ENCODE measurements at places on chromosomes 6 and 20.

GRCh38 chr20:56017560-56017959 is 12.2 kb upstream of the CBLN4 start:
- DNase-seq = no peak

GRCh38 chr6:17093686-17094085 is 8.2 kb upstream of the STMND1 start:
- DNase-seq = no peak

DNA sequence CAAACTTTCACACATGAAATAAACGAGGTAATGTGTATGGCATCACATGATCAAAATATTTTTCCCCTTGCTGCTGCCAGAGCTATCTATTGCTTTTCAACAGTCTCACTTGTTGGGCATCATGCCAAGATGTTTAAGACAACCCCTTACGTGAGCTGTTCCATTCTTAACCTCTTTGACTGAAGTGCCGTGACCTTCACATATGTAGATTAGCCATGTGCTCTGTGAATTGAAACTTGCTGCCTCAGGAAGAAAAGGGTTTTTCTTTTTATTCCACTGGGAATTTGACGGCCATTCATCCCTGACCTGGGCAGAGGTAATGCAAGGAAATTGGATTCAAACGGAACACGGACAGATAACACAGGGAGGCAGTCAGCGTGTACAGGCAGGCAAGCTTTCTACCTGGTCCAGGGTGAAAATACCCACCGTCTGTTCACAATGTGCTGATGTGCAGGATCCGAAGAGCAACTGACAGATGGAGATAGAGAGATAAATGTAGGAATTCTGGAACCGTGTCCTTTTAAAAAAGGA is 14.2 kb downstream of the ARID1B start:
- DNase-seq = no peak

DNA sequence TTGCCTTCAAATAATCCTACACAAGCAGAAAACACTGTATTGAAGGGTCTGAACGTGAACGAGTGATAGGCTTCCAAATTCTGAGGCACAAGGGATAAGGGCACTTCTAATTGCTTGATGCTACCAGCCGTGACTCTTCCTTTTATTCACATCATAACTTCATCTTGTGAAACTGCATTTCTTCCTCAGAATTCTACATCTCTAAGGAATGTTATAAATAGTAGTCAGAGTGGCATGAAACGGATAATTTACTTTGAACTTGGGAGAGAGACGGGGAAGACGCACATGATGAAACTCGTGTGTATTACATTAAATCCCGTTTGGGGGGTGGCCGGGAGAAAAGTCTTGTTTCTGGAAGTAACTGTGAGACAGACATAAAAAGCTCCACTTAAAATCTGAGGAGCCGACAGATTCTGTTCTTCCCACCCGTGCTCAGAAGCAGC is 754 bp downstream of the HDDC2 start:
- DNase-seq = peak; percentile 24

DNA sequence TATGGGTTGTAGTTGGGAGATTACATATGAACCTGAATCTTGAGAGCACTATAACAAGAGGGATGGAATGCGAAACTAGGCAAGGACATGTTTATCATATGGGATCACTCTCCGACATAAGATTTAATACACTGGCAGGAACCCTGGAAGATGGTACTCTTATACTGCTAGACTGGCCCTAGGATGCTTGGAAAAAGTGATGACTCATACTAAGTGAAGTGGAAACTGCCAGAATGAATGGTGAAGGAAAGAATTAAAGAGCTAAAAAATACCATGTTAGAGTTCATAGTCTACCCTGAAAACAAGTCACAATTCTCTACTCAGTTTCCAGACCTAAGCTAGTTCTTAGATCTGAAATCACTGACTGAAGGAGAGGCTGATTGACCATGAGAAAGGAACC is 45.5 kb upstream of the THEMIS start:
- DNase-seq = no peak

GRCh38 chr6:145863988-145864616 is 49.5 kb upstream of the FBXO30 start:
- no peak for DNase-seq

DNA sequence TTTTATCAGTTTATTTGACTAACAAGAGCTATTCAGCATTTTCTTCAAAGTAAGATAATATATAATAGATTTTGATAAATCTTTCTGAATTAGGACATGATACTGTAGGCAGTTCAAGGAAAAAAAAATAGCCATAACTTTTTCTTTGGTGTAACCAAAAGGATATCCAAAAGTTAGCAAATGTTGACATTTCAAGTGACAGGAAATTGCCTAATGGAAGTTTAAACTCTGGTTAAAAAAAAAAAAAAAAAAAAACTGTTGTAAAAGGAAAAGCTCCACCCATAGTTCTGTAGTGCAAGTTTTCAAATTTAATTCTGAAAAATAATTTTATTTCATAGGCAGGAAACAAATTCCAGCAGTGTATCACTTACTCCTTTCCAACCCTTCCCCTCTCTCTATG is 18.8 kb downstream of the HEBP2 start:
- no peak for DNase-seq

GRCh38 chr6:139932671-139933070 is 558.2 kb upstream of the CITED2 start:
- DNase-seq = no peak

DNA sequence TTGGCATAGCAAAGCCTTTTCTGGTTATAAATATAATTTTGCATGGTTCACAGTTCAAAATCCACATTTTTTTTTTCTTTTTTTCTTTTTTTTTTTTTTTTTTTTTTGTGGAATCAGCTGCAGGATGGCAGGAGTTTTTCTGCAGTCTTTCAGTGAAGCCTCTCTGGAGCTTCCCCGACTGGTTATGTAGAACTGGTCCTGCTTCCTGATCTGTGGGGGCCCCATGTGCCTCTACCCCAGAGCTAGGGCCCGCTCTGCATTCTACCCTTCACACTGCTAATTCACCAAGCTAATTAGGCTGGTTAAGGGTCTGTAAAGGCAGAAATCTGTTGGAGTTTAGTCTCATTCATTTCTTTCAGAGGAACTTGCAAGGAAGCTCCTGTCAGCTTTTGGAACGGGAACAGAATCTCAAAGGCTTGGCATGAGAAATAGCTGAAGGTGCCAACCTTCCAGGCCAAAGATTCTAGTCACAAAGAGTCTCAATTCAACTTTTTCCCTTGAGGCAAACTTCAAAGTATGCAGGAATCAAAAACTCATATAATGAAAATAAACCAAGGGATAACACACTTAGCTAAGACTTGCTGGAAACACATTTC is 45.5 kb downstream of the HMGN3 start:
- DNase-seq = no peak

DNA sequence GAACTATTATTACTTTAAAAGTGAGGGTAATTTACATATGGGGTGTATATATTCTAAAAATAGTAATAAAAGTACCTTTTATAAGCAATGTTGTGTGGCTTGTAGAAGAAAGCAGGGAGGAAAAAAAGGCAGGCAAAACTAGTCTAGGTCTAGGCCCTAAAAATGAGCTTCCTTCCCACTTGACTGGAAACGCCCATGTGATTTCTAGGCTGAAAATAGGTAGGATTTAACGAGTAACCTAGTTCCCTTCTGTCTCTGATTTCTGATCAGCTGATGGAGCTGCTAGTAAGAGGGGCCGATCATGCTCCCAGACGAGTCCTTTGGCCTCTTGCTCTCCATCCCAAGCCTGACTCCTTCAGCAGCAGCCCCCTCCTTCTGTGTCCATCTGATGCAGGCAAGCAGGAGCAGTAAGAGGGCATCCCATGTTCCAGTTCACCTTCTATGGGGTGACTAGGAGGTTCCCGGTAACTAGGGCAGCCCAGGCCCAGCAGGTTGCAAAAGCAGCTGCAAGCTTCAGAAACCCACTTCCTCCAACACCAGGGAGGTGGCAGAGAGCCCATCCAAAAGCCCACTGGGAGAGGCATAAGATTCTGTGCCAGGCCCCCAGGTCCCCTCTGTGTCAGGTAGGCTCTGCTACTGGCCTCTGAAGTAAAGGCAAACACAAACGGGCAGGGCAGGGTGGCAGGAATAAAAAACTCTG is 24.4 kb downstream of the TBC1D20 start:
- DNase-seq = no peak

- no peak for DNase-seq
These were observed 232.6 kb upstream of the PDE10A start for GRCh38 chr6:165895421-165896165.

- no peak for DNase-seq
These were observed 28.8 kb upstream of the ZBTB24 start for GRCh38 chr6:109511832-109512231.

DNA sequence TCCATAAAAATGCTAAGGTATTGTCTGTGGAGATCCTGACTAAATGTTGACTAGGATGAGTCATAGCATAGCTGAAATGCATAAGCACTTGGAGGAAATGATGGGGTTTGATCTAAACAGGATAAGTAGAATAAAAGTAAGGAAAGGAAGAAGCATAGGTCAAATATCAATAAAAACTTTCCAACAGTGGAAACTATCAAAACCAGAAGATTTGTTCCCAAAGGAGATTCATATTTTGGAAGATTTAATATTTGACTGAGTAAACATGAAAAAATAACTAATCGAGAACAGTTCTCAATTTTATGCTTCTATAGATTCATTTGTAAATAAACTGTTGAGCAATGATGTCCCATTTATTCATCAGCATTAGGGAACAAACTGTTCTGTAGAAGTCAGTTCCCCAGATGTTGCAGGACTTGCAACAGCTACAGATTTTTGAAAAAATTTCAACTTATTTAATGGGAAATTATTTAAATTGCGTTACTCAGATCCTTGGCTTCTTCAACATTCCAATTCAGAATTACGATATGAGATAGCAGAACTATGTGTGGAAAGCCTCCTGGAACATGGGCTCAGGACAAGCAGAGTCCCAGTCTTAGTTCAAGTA is 133.7 kb upstream of the TBX18 start:
- peak; percentile 22 for DNase-seq

DNA sequence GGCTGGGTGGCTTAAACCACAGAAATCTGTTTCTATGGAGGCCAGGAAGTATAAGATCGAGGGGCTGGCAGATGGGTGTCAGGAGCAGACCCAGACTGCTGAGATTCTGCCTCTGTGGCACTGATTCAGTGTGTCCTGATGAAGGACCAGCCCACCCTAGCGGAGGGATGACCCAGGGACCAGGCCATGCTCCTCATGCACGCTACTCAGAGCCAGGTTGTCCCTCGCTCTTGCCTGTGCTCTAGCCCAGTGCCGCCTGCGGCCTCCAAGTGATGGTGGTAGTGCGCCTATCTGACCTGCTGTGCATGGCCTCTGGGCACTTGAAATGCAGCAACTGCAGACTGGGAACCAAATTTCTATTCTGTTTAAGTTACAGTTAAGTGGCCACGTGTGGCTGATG is 13.1 kb upstream of the APMAP start:
- DNase-seq = no peak

- DNase-seq = peak; percentile 2
These were observed 1226.1 kb downstream of the GRIK2 start for GRCh38 chr6:102619585-102619984.

DNA sequence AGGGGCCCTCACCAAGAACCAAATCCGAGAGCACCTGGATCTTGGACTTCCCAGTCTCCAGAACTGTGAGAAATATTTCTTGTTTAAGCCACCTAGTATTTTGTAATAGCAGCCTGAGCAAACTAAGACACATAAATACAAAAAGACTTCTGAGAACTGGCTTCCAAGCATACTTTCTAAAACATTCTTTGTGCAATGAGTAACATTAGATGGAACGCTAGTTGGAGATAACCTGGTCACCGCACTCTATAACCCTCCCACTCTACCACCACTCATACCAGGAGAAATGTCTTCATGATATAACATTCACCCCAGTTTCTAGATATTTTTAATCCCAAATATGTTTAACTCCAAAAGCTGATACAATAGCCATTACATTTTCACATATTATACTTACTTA is 169.5 kb upstream of the THEMIS start:
- peak; percentile 10 for DNase-seq

- DNase-seq = no peak
These were observed 248.0 kb upstream of the QKI start for GRCh38 chr6:163166507-163166906.

- peak; percentile 60 for DNase-seq
These were observed 673 bp downstream of the MARCKS start for GRCh38 chr6:113857556-113858479.

DNA sequence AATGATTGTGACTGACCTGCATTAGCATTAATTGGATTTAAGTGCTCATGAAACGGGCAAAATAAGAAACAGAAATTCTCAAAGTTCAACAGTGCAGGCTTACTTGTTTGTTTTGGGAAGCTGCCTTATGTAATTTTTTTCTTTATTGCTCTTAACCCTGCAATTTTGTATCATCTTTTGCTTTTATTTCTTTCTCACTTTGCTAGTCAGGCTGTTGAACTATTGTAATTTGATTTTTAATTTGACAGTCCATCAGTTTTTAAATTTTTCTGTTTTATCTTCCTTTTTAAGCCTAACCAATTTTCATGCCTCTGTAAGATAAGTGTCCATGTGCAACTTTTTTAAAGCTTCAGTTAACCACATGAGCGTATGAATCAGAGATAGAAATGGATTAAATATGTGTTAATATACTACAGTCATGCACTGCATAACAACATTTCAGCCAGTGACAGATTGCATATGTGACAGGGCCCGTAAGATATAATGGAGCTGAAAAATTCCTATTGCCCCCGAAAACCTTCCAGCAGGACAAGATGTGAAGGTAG is 44.6 kb downstream of the PEX7 start:
- DNase-seq = peak; percentile 32

DNA sequence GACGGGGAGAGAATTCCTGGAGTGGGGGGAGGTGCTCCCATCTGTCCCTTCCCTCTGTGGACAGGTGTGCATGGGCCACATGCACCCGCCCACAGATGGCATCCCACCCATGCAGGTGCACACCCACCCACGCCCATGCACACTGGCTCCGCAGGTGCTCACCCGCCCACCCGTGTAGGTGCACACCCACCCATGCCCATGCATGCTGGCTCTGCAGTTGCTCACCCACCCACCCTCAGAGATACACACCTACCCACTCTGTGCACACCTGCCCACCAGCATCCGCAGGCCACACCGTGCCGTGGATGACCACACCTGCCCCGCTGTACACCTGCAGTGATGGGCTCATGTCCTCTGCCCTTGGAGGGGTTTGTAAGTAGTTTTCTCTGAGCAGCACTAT is 132.0 kb downstream of the PHACTR3 start:
- no peak for DNase-seq

- peak; percentile 6 for DNase-seq
These were observed 98.8 kb downstream of the HUS1B start for GRCh38 chr6:558089-558488.

DNA sequence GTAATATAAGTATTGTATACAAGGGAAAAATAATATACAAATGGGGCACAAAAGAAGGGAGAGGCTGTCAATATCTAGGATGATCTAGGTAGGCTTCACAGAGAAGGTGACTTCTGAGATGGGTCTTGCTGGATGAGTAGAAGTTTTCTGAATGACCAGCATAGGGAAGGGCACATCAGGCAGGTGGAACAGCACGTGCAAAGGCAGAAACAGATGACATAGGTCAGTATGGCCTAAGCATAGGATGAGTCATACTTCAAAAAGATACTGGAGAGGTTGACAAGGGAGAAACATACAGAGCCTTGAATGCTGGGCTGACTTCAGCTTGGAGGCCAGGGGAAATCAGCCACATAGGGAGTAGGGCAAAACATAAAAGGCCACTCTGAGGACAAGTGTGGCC is 31.9 kb upstream of the SIRPA start:
- no peak for DNase-seq
